ENCODE measurements at places on chromosomes 7 and 10.

DNA sequence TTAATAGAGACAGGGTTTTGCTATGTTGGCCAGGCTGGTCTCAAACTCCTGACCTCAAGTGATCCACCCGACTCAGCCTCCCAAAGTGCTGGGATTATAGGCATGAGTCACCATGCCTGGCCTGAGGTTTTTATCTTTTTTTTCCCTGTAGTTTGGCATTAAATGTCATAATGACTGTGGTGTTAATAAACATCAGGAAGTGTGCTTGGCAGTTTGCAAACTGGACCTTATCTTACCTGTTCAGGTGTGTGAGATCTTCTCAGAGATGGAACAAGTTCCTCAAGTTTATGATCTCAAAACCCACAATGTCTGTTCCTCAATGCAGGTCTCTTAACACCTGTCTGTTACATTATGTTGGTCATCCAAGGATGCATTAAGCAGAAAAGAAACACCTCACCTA is 80.0 kb downstream of the ARID5B start:
- DNase-seq: no peak

DNA sequence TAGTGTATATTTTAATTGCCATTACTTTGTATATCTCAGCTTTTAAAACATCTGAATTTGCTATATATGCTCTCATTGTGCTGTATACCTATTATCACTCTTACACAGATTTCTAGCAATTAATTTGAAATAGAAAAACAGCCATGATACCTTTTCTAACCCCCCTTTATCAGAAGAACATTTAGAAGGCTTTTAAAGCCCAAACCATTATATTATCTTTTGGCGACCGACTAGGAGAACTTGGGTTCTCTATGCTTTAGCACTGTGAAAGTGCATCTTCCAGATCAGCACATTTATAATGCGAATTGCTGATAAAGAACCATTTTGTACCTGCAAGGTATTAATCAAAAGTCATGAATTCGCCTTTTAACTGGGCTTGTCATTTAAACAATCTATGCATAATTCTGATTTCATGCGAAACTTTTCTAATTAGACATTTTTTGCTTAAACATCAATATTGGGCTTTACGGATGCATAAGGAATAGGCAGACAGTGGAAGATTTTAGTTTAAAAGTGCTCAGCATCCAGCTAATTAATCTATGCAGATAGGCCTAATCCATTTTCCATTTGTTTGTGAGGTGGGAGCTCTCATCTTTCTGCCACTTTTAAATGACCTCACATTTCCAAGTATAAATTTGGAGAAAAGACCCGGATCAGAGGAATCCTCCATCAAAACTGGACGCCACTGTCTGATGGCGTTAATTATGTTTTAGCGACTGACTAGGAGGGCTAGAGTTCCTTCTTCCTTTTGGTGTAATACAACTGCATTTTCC is 1.2 kb upstream of the MLLT10 start:
- DNase-seq: no peak

DNA sequence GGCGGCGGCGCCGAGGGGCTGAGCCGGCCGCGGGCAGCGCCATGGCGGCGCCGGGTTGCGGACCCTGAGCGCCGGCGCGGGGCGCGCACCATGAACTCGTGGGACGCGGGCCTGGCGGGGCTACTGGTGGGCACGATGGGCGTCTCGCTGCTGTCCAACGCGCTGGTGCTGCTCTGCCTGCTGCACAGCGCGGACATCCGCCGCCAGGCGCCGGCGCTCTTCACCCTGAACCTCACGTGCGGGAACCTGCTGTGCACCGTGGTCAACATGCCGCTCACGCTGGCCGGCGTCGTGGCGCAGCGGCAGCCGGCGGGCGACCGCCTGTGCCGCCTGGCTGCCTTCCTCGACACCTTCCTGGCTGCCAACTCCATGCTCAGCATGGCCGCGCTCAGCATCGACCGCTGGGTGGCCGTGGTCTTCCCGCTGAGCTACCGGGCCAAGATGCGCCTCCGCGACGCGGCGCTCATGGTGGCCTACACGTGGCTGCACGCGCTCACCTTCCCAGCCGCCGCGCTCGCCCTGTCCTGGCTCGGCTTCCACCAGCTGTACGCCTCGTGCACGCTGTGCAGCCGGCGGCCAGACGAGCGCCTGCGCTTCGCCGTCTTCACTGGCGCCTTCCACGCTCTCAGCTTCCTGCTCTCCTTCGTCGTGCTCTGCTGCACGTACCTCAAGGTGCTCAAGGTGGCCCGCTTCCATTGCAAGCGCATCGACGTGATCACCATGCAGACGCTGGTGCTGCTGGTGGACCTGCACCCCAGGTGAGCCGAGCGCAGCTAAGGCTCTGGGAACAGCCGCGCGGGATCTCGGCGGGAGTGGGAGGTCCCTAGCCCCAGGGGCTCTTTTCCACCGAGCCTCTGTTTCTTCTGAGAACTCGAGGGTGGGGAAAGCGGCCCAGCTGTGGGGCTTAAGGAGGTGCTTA is at the start of gene GPR26:
Gene GPR26, plus strand, starts transcription at position 38 of the 919 bp plus-strand sequence. Its CDS starts 53 bp downstream, at position 91.
- no peak for DNase-seq

GRCh38 chr10:17134737-17135260 is 5.2 kb upstream of the CUBN start:
- no peak for DNase-seq

DNA sequence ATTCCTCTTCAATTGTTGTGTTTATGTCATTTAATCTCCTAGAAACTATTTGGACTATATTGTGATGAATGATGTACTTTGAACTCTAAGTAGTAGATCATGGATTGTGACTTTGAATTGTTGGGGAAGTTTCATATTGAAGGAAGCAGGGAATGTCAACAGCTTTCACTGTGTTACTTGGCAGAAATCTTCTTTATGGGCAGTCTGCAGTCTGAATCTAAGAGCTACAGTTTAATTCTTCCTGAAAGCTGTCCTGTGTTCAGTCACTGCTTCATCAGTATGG is 91.6 kb downstream of the PPP1R9A start:
- no peak for DNase-seq

- DNase-seq: no peak
Measured at GRCh38 chr7:3246127-3246526, 54.9 kb upstream of the SDK1 start.

DNA sequence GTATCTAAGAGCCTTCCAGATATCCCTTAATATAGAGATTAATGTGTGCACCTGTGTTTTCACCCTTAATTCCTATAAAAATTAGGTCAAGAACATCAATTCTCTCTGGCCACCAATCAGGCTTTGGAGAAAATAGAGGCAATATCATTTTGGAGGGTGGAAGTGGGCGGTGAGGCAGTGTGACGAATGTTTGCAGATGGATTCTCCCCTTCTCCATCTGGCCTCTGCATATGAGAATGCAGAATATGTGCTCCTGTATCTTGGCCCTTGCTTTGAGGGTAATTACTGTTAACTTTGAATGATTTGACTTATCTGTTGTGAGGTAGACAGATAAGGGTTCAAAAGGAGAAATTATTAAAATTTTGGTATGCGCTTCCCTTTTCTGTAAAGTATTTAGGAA is 304.0 kb upstream of the NPSR1 start:
- DNase-seq: no peak

- DNase-seq: no peak
Measured at GRCh38 chr7:55486991-55487390, 85.3 kb downstream of the VOPP1 start.

DNA sequence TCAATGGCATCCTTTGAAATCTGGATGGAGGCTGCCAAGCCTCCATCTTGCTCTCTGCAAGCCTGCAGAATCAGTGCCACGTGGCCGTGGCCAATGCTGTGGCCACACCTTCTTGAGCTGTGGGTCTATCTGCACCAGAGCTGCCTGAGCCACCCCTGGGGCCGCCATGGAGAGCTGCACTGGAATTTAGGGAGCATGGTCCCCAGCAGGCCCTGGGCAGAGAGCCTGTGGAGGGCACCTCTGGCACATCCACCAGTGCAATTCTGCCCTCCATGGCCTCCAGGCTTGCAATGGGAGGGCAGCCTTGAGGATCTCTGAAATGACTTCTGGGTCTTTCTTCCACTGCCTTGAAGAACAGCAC is 55.6 kb upstream of the NKX6-2 start:
- no peak for DNase-seq

- no peak for DNase-seq
Measured at GRCh38 chr10:88934900-88935672, 17.5 kb downstream of the ACTA2 start.

DNA sequence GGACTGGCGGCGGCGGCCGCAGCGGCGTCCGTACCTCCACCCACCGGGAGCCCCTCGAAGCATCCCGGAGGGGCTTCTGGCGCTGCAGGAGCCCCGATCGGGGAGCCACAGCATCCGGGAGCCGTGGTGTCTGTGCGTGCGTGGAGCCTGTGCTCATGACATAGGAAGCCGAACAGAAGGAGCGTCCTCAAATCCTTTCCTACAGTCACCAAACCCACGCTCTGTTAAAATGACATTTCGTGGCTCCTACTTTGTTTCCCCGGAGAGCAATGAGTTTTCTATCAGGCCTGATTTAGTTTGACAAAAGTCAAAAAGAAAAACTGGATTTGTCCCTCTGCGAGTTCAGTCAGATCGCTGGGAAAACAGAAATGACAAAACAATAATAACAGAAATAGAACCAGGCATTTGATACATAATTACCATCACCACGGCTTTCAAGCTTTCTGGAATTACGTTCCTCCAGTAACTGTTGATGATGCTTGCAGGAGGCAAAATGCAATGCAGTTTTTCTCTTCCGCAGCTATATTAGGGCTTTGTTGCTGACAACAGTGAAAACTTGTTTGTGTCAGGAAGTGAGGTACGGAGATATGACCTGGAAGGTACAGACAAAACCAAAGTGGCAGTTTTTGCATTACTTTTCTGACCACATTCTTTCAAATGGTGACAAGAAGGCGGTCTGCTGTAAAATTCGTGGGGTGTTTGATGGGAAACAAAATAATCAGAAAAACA is 219.3 kb upstream of the MKLN1 start:
- no peak for DNase-seq

GRCh38 chr10:74949034-74949832 is 122.8 kb downstream of the KAT6B start:
- DNase-seq: no peak
